NCI-H1436 treated with DMSO at 0.1 percent for 48 hours (cell line): ENCODE measurements at places on chromosomes 2 and 18.

DNA sequence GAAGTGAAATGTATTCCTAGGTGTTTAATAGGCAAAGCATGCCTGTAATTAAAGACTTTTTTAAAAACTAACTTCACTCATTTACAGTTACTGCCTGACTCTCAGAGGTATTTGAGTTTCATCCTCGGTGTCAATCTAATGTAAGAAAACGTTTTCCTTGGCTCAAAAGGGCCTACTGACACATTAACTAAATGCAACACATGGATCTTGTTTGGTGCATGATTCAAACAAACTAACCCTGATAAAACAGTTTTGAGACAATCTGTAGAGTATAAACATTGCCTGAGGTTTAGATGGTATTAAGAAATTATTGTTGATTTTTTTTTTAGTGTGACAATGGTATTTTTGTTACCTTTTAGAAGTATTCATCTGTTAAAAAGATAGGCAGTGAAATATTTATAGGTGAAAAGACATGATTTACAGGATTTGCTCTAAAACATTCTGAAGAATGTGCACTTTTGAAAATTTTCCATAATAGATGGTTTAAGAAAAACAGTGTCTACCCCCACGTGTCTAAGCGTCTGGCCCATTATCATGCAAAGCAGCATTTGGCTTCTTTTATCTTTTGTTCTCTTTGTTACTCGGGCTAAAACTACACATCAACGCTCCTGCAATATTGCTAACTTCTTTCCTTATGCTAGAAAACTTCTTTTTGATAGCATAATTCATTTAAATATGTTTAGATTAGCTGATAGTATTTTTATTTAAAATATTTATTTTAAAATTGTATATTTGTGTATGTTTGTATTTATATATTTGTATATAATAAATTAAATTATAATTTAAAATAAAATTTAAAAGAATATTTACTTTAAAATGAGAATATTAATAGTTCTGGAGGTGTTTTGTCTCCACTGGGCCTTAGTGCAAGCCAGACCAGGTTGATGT lies 160.2 kb upstream of the NDUFV2 start:
- no peak for DNase-seq

DNA sequence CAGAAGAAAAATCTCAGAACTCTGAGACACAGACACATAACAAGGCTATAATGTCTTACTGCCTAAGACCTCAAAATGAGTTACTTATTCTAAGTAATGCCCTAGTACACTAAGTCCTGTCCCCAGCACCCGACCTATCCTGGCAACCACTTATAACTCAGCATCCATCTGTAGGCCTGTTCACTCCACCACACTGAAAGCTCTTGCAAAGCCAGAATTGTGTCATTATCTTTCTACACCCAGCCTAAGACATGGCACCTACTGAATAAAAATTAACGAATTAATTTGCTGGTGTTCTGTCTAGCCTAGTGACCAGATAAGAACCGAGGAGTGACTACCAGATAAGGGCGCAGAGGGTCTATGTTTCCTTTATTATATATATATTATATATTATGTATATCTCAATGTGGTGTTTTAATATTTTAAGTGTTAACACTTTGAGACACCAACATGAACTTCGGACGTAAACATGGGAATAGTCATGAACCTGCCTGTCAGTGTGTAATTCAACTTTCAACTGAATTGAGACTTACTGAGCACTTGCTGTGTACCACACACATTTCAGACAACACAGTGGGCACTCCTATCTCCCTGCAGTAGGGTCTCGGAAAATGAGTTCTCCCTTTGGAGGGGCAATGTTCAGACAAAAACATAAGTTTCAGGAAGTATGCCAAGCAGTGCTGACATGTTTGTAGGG lies 27.7 kb downstream of the TMEM131 start:
- no peak for DNase-seq

GRCh38 chr18:12639990-12640880 lies 17.7 kb downstream of the SPIRE1 start:
- DNase-seq: no peak

DNA sequence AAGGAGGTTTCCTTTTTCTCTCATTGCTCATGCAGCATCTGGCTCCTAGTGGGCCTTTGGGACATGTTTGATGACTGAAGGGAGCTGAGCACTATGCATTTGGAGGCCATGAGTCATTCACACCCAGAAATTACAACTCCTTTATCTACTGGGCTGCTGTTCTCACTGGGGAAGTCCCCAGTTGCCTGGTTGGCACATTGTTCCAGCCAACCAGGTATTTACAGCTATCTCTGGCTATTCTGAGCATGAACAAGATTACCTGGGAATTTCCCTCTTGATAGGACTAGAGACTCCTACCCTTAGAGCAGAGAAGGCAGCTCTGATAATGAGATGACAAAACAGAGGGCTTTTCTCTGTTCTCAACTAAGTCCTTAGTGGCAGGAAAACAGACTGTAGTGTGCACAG lies 206.5 kb downstream of the SETBP1 start:
- peak; percentile 59 for DNase-seq

GRCh38 chr2:143231254-143231645 lies 102.0 kb downstream of the ARHGAP15 start:
- DNase-seq: no peak

DNA sequence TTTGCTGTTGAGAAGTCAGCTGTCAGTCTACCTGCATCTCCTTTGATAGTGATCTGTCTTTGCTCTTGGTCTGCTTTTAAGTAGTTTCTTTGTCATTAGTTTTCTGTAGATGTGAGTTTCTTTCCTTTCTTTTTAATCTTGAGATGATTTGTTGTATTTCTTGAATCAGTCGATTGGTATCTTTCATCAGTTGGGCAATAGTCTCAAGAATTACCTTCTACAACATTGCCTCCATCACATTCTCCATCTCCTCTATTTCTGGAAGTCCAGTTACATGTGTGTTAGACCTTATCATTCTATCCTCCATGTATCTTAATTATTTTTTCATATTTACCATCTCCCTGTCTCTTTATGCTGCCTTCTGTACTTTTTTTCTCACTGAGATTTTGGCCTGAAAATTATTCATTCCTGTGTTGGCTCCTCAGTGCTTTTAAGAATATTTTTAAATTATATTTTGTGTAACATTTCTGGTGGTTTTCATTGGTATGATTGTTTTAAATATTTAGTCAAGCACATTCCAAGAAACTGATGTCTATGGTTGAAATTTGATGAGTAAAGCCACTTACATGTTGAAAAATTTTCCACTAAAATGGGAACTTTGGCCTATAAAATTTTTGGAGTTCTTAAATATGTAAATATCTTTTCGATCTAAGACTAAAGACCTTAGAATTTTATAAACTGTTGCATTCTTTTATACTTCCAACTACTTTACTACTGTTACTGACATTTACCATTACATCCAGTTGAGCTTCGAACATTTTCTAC lies 239.5 kb upstream of the MGAT5 start:
- DNase-seq: no peak

GRCh38 chr18:48203961-48204666 lies 205.1 kb downstream of the ZBTB7C start:
- no peak for DNase-seq

- no peak for DNase-seq
These were observed 123.8 kb downstream of the NCKAP5 start for GRCh38 chr2:133444465-133444864.

- DNase-seq: no peak
These were observed 217.0 kb downstream of the CMPK2 start for GRCh38 chr2:6648596-6649247.

GRCh38 chr2:8983571-8983970 lies 19.9 kb downstream of the MBOAT2 start:
- DNase-seq: no peak
